ENCODE measurements at places on chromosomes 3 and 15.

- DNase-seq, result no peak
These were observed 35.8 kb downstream of the HERC1 start for GRCh38 chr15:63797901-63798300.

GRCh38 chr15:27928386-27928785, 170.7 kb downstream of the OCA2 start:
- no peak for DNase-seq

- DNase-seq, result no peak
These were observed 164.6 kb upstream of the ICE2 start for GRCh38 chr15:60643555-60643954.

DNA sequence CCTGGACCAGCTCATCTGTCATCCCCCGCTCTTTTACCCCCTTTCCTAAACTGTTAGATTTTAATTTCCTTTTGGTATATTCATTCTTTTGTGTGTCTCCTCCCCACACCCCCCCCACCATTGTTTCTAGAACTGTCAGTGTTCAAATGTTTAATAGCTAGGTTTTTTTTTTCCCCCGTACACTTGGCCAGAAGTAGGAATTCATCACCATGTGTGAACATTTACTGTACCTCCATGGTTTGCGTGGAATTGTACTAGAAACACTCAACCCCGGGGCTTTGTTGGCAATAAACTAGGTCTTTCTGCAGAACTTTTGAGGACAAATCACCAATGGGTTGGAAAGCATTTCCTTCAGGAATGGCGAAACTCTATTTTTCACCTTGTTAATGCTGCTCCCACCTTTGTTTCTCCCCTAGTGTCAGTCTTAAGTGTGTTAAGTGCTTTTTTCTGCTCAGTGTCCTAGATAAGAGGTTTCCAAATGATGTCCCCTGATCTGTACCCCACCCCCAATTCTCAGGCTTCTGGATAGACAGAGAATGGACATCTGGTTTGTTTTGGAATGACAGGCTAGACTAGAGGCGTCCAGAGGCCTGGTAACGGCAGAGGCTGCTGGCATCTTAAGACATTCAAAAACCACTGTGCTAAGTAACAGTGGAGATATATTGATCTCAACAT, 76.8 kb downstream of the SMAD3 start:
- DNase-seq, result no peak

GRCh38 chr3:58009026-58009748, 965 bp downstream of the FLNB start:
- no peak for DNase-seq

DNA sequence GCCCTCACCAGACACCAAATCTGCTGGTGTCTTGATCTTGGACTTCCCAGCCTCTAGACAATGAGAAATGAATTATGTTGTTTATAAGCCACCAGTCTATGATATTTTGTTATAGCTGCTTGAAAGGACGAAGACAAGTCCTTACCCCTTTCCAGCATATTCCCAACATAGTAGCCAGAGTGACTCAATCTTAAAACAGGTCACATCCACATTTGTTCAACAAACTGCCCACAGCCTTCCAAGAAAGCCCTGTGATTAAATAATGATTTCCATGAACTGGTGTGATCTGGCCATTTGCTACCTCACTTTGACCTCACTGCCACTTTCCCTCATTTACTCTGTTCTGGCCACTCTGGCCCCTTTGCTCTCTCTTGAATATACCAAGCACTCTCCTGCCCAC, 193.7 kb upstream of the CFAP20DC start:
- no peak for DNase-seq

DNA sequence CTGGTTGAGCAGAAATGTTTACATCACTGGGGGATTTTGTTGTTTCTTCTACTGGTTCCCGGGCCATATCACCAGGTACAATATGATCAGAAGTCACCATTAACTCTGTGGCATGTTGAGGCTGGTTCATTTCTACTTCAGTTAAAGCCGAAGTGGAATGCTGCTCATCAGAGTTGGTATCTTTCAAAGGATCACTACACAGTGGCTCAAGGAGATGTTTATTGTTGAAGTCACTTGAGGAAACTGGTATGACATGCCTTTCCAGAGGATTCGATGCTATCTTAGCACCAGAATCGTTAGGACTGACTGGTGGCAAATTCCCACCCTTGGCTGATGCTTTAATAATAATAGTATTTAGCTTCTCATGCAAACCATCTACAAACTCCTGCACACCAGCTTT, 49.9 kb downstream of the TASOR start:
- no peak for DNase-seq

GRCh38 chr3:137110392-137110996, 152.7 kb downstream of the IL20RB start:
- no peak for DNase-seq

GRCh38 chr3:49807431-49808114, 4.5 kb downstream of the INKA1 start:
- DNase-seq, result no peak

DNA sequence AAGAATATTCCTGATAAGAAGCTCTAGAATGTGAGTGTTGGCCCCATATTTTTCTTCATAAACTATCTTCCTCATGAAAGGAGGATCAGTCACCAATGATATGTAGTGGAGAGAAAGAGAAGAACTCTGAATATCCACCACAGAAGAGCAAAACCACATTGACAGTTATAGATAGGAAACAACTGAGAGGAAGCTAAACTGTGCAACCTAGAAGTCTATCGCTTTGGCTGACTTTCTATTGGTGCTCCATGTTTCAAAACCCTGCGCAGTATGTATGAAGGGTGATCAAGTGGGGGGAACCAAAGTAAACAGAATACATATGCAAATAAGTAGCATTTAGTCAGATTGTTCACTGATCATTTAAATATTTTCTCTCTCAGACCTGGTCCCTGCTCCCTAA, 41.0 kb upstream of the ZNF280D start:
- DNase-seq, result no peak

GRCh38 chr3:121998030-121998580, 23.9 kb downstream of the ILDR1 start:
- DNase-seq, result peak; percentile 12

GRCh38 chr15:93088200-93088980, 621 bp downstream of the RGMA start:
- peak; percentile 19 for DNase-seq

- DNase-seq, result no peak
These were observed 186.8 kb downstream of the SLCO3A1 start for GRCh38 chr15:92040350-92040749.

DNA sequence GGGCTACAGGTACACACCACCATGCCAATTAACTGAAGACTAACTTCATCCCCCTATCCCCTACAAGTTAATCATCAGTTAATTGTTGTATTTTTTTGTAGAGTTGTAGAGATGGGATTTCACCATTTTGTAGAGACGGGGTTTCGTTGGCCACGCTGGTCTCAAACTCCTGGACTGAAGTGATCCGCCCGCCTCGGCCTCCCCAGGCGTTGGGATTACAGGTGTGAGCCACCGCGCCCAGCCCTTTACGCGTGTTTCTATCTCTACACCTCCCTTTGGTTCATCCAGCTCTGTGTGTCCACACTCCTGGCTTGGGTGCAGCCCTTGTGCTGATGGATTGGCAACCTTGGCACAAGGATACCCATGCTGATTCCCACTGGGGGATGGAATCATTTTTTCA, 258.8 kb downstream of the FAM43A start:
- DNase-seq, result no peak

GRCh38 chr3:170563712-170564423, 22.0 kb downstream of the SLC7A14 start:
- no peak for DNase-seq

DNA sequence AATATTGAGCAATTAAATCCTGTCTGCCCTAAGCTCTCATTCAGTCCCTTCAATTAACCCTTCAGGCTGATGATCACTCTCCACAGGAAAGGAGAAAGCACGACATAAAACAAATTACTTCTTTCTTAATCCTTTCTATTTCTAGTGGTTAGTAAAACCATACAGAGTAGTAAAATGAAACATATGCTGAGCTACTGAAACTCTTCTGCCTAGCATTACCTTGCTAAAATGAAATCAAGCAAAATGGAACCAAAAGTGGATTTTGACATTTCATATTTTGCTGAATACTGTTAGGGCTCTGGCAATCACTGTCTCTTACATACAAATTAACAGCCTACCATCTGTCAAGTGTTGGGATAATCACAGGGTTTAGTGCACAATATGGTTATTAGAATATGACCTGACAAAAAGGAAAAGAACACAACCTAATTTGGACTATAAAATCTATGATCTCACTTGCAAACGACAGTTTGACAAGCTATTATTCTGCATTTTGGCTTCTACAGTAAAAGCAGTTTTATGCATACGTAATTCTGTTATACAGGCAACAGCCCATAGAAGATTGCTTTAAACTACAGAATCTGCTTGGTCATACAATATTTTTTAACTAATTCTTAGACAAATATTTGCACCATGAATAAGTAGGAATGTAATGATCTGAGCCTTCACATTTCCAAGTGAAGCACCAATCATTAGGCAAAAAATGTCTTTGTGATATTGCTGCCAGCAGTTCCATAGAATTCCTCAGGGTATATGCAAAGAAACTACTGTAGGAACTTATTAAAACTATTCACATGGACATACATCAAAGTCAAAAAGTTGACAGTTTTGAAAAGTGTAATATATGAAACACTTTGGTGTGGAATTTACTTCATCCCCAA, 105.0 kb downstream of the FHIT start:
- no peak for DNase-seq

GRCh38 chr15:69792823-69793222, 304.9 kb downstream of the TLE3 start:
- DNase-seq, result no peak

GRCh38 chr3:47590216-47590615, 11.6 kb upstream of the CSPG5 start:
- no peak for DNase-seq

DNA sequence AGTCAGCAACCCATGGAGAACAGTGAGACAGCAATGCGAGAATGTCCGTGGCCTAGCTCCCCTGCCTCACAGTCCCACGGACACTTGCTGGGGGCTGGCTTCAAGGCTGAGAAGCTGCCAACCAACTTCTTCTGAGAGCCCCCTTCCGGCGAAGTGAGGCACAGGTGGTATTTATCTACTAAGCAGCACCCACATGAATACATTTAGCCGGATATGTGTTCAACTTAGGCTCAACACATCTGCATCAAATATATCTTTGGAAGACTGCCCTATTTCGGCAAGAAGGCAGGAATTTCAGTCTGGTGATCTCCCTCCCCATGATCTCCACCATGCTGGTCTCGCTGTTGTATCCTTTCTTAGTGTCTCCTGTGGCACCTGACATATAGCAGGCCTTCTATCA, 340.9 kb upstream of the NR2E3 start:
- no peak for DNase-seq

- no peak for DNase-seq
These were observed 14.4 kb downstream of the FANCD2OS start for GRCh38 chr3:10093678-10094077.

- no peak for DNase-seq
These were observed 307.1 kb upstream of the SEMA6D start for GRCh38 chr15:47410247-47410646.

DNA sequence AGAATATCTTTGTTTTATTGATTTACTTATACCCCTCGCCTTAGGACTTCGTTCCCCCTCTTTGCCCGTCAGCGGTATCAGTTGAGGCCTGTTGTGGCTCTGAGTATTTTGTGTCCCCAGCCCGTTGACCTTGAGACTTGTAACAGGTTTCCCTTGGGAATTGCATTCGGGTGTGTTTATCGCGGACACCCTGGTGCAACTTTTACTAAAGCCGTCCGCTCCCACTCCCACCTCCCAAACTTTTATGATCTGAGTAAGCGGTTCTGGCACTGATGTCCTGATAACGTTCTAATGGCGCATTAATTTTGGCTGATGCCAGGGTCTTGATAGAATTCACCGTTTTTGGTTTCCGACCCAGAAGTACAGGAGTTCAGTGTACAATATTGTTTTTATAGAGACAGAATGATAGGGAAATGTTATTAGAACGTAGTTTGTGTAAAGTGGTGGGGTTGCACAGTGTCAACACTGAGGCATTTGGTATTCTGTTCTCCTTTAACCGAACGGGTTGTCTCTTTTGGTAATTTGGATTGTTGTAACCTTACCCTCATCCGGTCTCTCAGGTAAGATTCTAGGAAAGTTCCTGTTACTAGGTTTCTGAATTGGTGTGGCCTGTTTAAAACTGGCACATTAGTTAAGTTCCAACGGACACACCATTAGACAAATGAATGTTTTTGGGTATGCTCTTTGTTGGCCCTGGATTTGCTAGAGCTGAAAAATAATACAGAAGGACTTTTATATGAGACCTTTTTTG, 47.8 kb downstream of the OIP5 start:
- no peak for DNase-seq

GRCh38 chr3:152865668-152866245, 30.8 kb downstream of the P2RY1 start:
- no peak for DNase-seq

DNA sequence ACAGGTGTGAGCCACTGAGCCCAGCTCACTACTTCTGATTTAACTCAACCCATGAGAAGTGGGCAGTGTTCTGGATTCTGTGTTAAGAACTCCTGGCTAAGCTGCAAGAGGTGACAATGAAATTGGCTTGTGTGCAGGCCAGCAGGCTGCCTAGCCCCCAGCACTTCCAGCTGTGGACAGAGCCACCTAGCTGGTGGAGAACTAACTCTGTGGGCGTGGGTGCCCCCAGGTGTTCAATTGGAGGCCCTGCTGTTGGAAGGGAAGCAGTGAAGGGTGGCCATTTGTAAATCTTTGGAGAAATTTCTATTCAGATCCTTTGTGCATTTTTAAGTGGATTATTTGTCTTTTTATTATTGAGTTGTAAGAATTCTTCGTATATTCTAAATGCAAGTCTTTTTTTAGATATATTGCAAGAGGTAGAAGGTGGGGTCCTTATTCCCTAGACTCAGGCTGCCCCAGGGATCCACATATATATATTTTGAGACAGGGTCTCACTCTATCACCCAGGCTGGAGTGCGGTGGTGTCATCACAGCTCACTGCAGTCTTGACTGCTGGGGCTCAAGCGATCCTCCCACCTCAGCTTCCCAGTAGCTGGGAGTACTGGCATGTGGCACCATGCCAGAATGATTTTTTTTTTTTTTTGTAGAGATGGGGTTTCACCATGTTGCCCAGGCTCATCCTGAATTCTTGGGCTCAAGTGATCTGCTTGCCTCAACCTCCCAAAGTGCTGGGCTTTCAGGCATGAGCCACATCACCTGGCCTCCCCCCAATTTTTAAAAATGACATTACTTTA, 7.2 kb upstream of the SCAMP5 start:
- DNase-seq, result no peak

DNA sequence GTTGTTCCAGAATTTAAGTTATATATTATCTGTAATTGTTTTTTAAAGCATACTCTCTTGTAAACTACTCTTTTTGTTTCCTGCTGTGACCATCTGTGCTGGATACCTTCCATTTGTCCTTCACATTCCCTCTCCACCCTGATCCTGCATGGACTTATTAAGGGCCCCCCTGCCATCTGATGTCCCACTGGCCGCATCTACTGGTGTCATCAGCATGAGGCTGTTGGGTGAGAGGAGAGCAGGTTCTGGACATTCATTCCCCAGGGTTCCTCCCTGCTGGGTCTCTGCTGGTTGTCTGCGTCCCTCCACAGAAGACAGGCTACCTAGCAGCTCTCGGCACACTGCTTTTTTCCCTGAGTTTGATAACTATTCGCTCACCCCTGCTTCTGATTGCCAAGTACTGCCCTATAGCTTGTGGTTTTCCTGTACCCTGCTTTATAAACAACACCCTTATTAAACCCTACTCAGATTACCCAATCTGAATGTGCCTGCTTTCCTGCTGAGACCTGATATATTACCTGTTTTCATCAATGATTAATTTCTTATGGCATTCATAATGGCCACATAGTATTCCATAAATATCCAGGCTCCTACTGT, 7.7 kb downstream of the CMTM8 start:
- no peak for DNase-seq

- DNase-seq, result no peak
These were observed 34.3 kb downstream of the TRIM71 start for GRCh38 chr3:32852146-32852545.

- DNase-seq, result no peak
These were observed 23.1 kb downstream of the C3orf52 start for GRCh38 chr3:112109322-112109721.

All from T1000 (cell line).